BE2C (cell line): ENCODE measurements at places on chromosomes 5 and 9.

DNA sequence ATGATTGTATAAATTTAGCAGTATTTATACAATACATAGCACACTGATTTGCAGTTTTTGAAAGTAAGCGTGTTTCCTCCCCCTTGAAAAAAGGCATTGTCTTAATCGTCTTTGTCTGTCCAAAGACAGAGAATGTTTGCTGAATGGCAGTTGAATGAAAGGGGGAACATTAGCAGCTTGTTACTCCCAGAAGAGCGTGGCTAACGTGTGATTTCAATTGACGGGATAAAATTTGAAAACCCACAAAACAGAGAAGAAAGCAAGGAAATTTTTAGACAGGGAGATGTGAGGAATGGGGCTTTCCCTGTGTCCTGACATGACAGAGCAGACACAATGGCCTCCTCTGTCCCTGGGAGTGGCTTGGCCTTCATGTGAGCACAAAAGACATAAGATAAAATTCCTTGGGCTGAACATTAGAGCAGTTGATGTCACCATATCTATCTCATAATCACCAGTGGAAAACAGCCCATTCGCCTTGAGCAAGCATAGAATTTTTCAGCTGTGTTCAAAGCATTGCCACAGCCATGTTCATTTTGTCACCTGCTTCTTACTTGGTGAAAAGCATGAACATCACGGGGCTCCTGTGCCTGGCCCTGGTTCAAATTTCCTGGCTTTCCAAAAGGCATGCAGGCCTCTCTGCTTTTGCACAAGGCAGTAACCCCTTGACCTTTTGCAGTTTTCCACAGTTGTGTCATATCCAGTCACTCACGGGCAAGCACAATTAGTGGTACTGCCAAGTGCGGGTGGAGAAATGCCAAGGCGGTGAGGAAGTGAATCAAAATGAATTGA is 126.9 kb downstream of the TLE1 start:
- DNase-seq: no peak

- DNase-seq: no peak
These were observed 585.2 kb downstream of the BRINP1 start for GRCh38 chr9:118784033-118784432.

GRCh38 chr5:110612794-110613247 is 113.7 kb downstream of the TMEM232 start:
- peak; percentile 81 for DNase-seq

- DNase-seq: no peak
These were observed 562.6 kb downstream of the ANXA1 start for GRCh38 chr9:73714294-73714693.

- DNase-seq: no peak
These were observed 30.4 kb upstream of the IER5L start for GRCh38 chr9:129208207-129209032.

DNA sequence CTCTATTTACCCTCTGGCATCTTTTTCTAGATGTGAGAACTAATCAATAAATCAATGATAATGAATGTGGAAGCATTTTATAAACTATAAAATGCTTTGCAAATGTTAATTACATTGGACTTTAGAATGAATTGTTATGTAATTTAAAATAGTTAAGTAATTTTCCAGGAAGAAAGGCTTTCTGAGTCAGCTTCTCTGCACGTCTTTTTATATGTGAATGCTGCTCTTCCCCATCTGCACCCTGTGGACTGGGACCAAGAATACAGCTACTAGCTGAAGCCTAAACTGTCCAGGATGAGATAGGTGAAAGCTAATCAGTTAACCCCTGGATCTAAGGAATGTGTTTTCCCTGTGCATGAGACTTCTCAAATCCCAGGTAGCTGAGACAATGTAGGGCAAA is 292.9 kb downstream of the NR3C1 start:
- DNase-seq: no peak

DNA sequence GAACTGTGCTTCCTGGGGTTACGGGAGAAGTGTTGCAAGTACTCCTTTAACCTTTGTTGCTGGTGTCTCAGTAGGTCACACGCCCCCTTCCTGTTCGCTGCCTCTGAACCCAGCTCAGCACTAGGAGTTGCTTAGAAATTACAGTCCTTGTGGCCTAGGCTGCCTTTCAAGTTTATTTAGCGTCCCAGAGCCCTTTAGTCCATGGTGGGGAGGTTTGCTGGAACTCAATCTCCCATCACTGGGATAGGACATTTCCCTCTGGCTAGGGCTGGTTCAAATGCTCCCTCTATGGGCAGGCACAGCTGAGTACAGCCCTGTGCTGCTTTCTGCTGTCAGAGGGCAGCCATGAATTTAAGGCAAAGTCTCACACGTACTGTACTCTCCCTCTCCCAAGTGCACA is 4.7 kb downstream of the IFNA8 start:
- DNase-seq: no peak

- DNase-seq: no peak
These were observed 359.1 kb upstream of the DAB2 start for GRCh38 chr5:39783756-39784421.

DNA sequence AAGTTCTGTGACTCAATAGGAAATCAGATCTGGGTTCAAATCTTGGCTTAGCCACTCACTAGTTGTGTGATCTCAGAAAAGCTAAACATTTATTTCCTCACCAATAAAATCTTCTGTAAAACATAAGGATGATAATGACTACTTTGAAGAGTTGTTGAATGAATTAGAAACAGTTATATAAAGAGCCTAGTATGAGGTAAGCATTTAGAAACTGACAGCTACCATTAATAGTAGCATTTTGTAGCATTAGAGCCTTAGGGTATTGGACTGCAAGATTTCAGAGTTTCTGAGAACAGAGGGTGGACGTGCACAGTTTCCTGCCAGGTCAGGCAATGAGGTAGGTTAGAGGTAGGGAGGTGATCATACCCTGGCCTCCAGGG is 293.2 kb downstream of the CWC27 start:
- DNase-seq: no peak

DNA sequence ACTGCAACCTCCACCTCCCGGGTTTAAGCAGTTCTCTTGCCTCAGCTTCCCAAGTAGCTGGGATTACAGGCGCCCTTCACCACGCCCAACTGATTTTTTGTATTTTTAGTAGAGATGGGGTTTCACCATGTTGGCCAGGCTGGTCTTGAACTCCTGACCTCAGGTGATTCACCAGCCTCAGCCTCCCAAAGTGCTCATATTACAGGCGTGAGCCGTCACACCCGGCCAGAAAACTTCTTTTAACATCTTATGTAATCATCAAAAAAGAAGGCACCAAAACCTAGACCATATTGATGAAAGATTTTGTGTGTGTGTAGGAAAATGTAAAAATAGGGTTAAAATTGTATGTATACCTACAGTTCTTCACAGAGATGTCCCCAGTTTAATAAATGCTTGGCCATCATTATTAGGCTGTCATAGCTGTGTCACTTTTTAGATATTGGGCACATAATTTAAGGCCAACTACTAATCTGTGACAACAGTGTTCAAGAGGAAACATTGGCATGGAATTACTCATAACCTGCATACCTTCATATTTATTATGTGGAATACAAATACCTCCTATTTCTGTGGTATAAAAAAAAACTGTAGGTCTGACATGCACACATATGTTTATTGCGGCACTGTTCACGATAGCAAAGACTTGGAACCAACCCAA is 44.4 kb downstream of the RAD50 start:
- DNase-seq: no peak

- no peak for DNase-seq
These were observed 33.1 kb upstream of the ZNF462 start for GRCh38 chr9:106829666-106830408.

DNA sequence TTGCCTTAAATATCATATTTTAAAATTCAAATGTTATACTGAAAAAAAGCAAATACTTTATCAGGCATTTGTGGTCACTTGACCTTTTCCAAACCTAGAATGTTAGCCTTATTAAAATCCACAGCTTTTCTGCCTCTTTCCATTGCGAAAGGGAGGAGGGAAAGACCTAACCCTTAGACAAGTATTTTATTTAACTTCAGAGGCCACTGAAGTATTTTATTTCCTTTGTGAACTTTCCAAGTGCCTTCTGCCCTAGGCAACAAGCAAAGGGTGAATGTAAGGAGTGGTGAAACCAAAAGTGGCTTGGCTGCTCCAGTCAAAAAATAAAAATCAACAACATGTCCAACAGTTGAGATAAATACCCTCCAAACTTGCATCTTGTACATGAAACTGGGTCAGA is 376.1 kb downstream of the EFNA5 start:
- DNase-seq: no peak

DNA sequence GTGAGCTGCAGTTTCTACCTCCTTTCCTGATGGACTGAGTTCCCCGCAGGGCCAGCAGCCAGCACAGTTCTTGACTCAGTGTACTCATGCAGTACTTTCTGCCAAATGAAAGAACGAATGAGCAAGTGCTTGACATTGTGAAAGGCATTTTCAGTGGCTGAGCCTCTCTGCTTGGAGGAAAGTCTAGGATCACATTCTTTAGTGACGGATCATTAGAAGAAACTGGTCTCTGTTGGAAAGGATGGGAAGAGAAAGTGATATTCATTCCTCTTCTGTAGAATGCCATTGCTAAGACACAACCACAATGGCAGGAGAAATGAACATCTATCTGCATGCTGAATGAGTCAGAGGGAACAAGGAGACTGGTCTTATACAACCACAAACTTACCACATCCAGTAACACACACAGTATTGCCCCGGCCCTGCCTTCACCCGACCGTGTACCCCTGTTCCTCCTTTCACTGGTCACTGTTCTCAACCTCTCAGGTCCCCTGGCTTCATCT is 206.9 kb downstream of the CRB2 start:
- DNase-seq: no peak

DNA sequence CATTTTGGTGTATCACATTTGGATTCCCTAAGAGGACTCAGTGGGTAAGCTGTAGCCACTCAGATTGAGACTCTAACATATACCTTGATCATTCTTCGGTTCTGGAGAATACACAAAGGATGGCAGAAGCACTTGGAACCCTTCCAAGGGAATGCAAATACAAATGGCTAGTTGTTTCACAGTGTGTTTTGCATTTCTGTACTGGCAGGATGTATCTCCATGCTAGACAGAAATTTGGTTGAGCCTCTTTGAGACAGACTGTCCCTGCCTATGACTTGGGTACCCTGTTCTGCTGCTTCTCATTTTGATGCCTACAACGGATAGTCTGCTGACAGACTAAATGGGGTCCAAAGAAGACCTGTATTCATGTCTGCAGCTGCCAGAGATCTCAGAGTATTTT is 273.5 kb downstream of the TMEM38B start:
- DNase-seq: no peak

DNA sequence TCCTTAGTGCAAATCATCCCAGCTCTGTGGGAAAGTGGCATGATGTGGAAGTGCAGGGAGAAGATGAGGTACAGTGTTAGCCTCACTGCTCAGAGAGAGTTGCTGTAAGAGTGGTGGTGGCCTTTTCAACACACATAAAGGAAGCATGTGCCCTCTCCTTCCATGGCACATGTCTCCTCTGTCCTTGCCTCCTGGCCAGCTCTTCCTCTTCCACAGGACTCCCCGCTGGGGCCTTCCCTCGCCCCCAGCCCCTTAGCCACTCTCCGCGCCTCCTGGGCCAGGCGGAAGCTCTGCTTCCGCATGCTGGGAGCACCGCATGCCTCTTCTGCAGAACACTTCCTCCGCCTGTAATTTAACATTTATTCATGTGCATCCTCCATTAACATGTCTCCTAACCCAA is 4.8 kb upstream of the KCNMB1 start:
- no peak for DNase-seq
